ENCODE measurements at places on chromosomes 5 and 9.

- DNase-seq, result no peak
Observed at GRCh38 chr5:158244882-158245281, 385.9 kb upstream of the CLINT1 start.

- no peak for DNase-seq
Observed at GRCh38 chr9:104835161-104835560, 71.2 kb downstream of the NIPSNAP3B start.

DNA sequence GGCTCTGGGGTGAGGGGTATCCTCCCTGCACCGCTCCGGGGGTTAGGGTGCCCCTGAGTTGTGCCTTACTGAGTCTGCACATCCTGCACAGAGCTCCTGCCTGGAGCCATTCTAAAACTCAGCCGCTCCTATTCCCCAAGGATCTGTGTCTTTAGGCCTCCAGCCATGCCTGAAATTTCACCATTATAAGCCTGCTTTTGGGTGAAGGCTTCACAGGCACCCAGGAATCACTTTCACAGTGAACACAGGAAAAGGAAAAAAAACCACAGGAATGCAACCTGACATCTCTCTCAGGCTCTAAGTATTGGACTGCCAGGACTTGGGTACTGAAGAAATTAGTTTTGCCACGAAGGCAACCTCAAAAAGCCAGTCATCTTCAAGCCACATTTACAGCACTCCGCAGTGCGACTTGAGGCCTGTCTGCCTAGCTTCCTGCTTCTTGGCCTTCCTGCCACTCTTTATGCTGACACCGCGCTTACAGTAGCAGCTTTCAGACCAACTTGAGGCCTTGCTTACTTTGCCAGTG lies 30.9 kb downstream of the GALNT10 start:
- DNase-seq, result peak; percentile 85

GRCh38 chr5:118698774-118699173 lies 289.6 kb downstream of the DTWD2 start:
- DNase-seq, result no peak

- no peak for DNase-seq
Observed at GRCh38 chr9:89967527-89967926, 362.7 kb downstream of the GADD45G start.

All from activated CD8-positive, alpha-beta memory T cell treated with anti-CD3 and anti-CD28 coated beads, Interleukin-2, amount 10 ng/mL, durations not matched to agents 7 days and 5 days (primary cell).